ENCODE measurements at places on chromosomes 5 and 9.

- no peak for DNase-seq
These were observed 63.3 kb downstream of the DCP2 start for GRCh38 chr5:113039934-113040285.

- peak; percentile 61 for DNase-seq
These were observed 265.7 kb upstream of the KLF4 start for GRCh38 chr9:107755246-107755645.

GRCh38 chr9:114521846-114522245 lies 16.6 kb upstream of the WHRN start:
- peak; percentile 33 for DNase-seq

GRCh38 chr5:73496984-73497457 lies 1.2 kb upstream of the BTF3 start:
- peak; percentile 79 for DNase-seq

DNA sequence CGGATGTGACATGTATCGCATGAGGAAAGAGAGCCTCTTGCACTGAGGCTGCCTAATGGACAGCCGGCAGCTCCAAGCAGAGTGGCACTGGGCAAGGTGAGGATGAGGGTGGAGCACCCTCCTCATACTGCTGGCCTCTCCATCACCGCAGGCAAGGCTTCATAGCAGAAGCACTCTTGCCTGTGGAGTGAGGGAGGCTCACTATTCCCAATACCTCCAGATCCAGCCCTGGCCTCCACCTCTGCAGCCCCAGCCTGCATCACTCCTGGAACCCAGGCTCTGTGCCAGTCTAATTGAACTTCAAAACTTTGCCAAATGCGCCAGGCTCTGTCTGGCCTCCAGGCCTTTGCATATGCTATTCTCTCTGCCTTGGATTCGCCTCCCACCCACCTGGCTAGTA lies 29.7 kb upstream of the ARAP3 start:
- DNase-seq, result no peak

DNA sequence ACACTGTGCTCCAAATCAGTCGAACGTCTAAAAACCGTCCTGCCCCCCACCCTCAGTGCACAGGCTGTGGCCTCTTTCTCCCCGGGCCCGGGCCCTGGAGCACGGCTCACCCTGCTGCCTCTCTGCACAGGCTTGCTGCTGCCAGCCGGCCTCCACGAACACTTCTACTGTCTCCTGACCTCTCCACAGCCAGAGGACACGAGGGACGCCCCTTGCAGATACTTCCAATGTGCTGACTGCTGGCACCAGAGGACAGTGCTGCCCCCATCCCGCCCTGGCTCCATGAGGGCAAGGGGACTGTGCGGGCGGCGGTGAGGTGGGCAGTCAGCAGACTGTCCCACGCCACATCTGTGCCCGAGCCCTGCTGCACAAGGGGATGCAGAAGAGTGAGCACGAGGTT lies 174.8 kb downstream of the COL23A1 start:
- no peak for DNase-seq

DNA sequence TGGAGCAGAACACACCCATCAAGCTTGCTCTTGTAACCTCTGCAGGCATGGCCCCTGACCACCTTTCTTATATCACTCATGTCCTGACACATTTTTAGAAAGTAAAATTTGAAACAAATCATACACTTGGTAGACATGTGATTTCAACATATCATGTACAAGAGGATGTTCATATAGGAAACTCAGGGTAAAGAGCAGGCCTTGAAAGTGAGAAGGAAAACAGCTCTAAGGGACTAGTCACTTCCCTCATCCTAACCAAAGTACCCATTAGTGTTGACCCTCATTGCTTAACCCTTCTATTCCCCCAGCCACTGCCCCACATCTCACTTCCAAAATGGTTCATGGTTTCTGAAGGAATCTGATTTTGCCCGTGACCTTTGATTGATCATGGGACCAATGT lies 492.4 kb upstream of the KLF4 start:
- DNase-seq, result no peak

DNA sequence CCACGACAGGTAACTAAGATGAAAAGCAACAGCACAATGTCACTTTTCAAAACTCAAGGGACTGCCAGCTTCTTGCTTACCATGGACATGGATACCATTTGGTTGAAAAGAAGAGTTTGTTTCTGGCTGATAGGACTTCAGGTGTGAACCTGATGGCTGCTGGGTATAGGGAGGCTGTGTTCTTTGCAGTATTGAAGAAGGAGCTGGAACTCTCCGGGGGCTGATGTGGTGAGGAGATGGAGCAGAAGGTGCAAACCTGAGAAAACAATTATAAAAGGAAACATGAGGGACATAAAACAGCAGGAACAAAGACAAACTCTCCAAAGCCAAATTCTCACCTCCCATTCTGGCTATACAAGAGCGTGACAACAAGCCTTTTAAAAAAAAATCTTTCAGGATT lies 330.1 kb upstream of the RFX3 start:
- DNase-seq, result no peak

DNA sequence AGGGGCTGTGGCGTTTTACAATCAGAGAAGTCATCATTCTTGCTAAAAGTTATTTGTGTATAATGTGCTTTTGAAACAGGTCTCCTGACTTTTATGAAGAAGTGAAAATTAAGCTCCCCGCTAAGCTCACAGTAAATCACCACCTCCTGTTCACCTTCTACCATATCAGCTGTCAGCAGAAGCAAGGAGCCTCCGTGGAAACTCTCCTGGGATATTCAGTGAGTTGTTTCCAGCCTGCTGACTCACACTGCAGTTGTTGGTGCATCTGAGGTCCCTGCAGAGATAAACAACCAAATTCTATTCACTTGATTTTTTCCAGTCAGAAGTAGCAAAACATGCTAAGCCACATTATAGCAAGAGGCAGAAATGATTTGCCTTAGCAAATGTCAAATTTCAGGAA lies 156.7 kb downstream of the DOCK8 start:
- DNase-seq, result no peak

- no peak for DNase-seq
These were observed 161.0 kb upstream of the CCDC152 start for GRCh38 chr5:42595597-42595996.

- no peak for DNase-seq
These were observed 59.4 kb downstream of the IL6ST start for GRCh38 chr5:55935371-55935770.

- no peak for DNase-seq
These were observed 177.4 kb upstream of the PRLR start for GRCh38 chr5:35407697-35408096.

- no peak for DNase-seq
These were observed 99.5 kb downstream of the AOPEP start for GRCh38 chr9:94826044-94826443.

- DNase-seq, result no peak
These were observed 251.2 kb upstream of the RORB start for GRCh38 chr9:74245866-74246497.

DNA sequence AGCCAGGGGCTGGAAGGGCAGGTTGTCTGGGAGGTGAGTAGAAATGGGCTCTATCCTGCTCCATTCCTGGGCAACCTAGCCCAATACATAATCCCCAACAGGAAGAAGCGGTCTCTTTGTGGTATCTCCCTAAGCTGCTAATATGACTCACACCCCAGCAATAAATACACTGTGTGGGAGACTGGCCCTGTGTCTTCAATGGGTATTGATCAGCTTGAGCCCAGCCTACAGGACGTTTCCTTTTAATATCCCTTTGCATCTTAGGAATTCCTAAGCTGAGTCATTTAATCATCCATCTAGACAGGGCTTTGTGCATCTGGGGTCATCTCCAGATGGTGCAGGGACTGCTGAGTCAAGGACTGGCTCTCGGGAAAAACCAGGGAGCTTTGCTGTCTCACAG lies 207.0 kb upstream of the PANK3 start:
- peak; percentile 81 for DNase-seq

- peak; percentile 4 for DNase-seq
These were observed 1.3 kb upstream of the SLC2A8 start for GRCh38 chr9:127395497-127396252.

- DNase-seq, result peak; percentile 93
These were observed 47.3 kb downstream of the S1PR3 start for GRCh38 chr9:89038382-89039103.

- DNase-seq, result no peak
These were observed 59.9 kb downstream of the SERINC5 start for GRCh38 chr5:80195837-80196400.

DNA sequence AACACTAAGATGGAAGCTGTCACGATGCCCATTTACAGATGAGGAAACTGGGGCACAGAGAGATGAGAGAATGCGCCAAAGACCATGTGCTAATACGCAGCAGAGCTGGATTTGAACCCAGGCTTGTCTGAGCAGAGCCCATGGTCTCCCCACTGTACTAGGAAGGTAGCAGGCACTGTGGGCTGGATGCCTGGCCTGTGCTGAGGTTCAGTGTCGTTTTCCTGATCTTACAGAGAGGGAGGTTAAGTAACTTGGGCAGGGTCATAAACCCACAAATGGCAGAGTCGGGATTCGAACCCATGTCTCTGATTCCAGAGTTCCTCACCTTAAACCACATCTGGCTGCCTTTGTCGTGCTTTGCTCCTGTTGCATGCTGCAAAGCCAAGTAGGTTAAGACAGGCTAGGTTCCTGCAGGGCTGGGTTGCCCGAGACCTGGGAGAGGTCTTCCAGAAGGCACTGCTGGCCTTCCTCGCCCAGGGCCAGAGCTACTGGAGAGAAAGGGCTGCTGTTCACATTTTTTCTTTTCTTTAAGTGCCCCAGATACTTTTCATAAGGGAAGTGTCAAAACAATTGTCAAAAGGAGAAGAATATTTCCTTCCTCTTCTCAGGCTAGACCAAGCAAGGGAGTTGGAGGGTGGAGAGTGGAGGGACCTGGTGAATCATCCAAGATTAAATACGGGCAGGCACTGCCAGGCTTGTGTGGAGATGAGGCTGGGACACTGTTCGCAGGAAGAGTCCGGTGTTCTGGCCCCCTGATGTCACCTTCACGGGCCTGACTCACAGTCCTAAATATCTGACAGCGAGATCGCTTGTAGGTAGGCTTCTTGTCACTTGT lies 3.2 kb downstream of the NEK6 start:
- DNase-seq, result peak; percentile 62

DNA sequence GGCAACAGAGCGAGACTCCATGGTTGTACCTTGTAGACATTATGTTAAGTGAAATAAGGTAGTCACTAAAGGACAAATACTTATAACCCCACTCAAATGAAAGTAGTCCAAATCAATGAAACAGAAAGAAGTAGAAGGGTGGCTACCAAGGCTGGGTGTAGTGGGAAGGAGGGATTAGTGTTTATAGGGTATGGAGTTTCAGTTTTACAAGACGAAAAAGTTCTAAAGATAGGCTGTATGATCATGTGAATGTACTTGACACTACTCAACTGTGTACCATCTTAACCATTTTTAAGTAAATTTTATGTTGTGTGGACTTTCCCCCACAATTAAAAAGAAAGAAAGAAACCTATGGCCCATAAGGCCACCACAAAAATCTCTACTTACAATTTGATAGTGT lies 32.2 kb downstream of the ALDH7A1 start:
- DNase-seq, result no peak

DNA sequence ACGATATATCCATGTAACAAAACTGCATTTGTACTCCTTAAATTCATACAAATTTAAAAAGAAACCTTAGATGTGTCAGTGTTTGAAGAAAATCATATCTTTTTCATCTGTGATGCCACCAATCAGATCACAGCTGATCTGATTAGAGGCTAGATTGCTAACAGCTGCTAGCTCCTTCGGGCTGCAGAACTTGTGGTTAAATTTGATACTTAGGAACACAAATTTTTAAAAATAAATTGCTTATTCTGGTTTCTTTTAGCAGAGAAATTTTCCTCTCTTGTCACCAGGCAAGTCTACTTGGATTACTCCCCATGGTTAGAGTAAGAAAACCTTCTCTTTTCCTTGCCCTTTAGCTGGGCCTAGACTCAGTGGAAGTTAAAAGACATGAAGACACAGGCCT lies 94.6 kb upstream of the RANBP6 start:
- no peak for DNase-seq

DNA sequence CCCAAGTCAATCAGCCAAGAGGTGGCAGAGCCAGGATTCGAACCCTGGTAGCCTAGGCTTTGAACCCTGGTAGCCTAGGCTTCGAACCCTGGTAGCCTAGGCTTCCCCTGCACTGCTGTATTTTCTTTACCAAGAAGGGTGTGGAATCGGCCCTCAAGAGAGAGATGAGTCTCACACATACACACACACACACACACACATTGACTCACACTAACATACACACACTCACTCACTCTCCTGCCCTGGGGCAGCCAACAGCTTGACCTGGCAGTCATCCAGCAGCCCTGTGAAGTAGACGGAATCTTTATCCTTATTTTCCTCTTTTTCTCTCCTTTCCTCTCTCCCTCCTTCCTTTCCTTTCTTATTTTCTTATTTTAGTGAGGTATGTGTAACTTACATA lies 55.4 kb upstream of the RPL26L1 start:
- DNase-seq, result peak; percentile 95

- no peak for DNase-seq
These were observed 57.1 kb downstream of the SEMA6A start for GRCh38 chr5:116517488-116517887.

GRCh38 chr9:116317503-116317902 lies 163.9 kb downstream of the PAPPA start:
- DNase-seq, result no peak

DNA sequence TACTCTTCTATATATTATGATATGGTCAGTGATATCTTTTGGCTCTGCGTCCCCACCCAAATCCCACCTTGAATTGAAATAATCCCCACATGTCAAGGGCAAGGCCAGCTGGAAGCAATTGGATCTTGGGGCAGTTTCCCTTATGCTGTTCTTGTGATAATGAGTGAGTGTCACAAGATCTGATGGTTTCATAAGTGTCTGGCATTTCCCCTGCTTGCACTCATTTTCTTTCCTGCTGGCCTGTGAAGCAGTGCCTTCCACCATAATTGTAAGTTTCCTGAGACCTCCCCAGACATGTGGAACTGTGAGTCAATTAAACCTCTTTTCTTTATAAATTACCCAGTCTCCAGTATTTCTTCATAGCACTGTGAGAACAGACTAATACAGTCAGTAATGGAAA lies 45.0 kb upstream of the TNC start:
- no peak for DNase-seq

DNA sequence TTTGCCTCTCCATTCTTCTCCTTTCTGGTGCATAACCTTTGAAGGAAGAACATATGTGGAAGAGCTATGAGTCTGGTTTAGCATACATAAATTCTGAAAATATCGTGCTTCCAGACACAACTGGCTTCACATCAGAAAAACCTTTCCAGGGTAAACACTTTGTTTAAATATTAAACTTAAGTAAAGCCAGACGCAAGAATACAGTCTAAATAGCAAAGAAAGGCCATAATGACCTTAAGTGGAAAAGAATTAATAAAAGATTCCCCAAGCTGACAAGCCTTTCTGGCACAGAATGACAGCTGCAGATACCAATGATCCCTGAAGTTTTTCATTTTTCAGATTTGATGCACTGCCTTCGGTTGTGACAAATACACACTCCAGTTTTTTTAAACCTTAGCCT lies 13.5 kb upstream of the TSSK1B start:
- no peak for DNase-seq

DNA sequence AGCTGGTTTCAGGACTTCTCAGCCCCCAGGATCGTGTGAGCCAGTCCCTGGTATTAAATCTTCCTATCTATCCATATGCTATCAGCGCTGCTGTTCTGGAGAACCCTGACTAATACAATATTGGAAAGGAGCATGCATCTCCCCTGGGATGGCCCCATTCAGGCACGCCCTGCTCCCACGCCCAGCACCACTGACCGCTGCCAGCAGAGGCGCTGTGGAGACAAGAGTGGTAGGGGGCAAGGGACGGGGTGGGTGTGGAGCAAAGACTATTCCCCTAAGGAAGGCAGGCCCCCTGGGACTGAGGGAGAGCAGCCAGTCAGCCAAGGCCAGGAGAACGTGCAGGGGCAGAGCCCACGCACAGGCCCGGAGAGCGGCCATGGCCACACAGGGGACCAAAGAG lies 116.0 kb downstream of the VAV2 start:
- peak; percentile 21 for DNase-seq

All from fibroblast of upper back skin (primary cell).